ENCODE measurements at places on chromosomes 12 and 14.

GRCh38 chr14:29735459-29735858 lies 192.2 kb downstream of the PRKD1 start:
- DNase-seq = no peak

- DNase-seq = no peak
These were observed 12.5 kb downstream of the VWF start for GRCh38 chr12:6112004-6112403.

DNA sequence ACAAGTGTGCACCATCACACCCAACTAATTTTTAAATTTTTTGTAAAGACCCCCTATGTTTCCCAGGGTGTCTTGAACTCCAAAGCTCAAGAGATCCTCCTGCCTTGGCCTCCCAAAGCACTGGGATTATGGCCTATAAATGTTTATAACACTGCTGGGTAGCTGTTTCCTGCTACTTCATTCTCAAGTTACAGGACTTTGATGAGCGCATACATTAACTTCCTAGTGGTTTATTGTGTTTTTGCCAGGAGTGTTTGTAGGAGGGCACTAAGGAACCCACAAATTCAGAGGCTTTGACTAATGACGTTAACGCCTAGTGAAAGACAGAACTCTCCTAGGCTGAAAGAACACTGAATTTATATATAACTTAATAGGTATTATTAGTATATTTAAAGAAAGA lies 15.2 kb upstream of the NAA30 start:
- DNase-seq = no peak

GRCh38 chr14:53368711-53369201 lies 215.6 kb upstream of the DDHD1 start:
- DNase-seq = no peak

DNA sequence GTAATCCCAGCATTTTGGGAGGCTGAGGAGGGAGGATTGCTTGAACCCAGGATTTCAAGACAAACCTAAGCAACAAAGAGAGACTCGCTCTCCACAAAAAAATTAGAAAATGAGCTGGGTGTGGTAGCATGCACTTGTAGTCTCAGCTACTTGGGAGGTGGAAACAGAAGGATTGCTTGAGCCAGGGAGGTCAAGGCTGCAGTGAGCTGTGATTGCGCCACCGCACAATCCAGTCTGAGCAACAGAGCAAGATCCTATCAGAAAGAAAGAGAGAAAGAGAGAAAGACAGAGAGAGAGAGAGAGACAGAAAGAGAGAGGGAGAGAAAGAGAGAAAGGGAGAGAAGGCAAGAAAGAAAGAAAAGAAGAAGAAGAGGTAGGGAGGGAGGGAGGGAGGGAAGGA lies 37.0 kb downstream of the TDG start:
- DNase-seq = no peak

GRCh38 chr14:100334904-100335303 lies 11.8 kb downstream of the SLC25A47 start:
- no peak for DNase-seq

DNA sequence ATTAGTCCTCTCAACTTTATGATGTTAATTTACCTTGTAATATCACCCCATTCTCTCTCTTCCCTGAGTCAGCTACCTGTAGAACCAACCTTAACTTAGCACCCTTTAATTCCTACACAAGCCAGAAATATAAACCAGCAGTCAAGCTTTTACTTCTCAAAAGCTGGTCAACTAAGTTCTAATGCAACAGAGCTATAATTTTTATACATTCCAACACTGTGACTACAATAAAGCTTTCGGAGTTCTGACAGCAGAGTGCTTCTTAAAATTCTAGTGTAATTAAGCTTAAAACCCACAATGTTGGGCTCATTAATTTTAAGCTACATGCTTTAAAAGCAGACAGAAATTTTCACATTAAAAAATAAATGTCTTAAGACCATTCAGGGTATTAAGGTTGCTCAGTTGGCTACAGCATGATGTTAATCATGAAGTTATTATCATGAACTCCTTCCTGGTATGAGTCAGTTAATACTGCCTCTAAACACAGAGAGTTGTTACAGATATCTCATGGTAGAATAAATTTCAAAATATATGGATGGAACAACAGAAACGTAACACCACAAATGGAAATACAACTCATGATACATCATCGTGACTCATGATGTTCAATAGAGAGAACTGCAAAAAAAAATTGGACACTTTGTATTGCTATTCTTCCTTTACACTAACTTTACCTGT lies 126.7 kb downstream of the EPS8 start:
- DNase-seq = no peak

- DNase-seq = no peak
These were observed 2.4 kb downstream of the SLC35F4 start for GRCh38 chr14:57863471-57863870.

DNA sequence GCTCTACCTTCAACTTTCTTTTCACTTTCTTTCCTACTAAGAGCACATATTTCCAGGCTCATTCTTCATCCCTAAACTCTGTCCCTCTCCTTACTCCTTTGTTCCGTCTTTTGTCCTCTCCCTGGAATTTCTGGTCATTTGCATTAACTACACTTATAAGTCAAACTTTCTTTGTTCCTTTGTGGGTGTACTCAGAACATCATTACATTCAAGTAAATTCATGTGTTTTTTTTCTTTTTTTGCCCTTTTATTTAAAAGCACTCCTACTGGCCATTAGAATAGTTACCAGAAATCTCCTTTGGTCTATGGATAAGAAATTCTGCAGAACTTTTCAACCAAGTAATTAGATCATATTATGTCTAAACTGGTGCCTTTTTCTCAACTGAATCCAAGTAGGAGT lies 802.6 kb downstream of the DIO2 start:
- DNase-seq = no peak

DNA sequence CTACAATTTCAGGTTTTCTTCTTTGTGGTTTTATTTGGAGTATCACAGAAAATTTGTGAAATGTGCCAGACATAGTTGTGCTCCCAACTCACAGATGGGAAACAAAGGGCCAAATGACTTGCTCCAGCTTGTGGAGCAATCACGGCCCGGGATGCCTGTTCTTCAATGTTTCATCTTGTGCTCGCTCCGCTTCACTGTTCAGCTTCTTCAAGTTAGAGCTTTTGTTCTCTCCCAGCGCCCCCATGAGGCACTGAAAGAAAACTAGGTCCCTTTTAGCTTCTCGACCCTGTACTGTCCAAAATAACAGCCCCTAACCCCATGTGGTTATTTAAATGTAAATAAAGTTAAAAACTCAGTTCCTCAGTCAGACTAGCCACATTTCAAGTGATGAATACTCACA lies 187.9 kb upstream of the STXBP6 start:
- no peak for DNase-seq

GRCh38 chr12:93006471-93007208 lies 77.5 kb upstream of the EEA1 start:
- no peak for DNase-seq

DNA sequence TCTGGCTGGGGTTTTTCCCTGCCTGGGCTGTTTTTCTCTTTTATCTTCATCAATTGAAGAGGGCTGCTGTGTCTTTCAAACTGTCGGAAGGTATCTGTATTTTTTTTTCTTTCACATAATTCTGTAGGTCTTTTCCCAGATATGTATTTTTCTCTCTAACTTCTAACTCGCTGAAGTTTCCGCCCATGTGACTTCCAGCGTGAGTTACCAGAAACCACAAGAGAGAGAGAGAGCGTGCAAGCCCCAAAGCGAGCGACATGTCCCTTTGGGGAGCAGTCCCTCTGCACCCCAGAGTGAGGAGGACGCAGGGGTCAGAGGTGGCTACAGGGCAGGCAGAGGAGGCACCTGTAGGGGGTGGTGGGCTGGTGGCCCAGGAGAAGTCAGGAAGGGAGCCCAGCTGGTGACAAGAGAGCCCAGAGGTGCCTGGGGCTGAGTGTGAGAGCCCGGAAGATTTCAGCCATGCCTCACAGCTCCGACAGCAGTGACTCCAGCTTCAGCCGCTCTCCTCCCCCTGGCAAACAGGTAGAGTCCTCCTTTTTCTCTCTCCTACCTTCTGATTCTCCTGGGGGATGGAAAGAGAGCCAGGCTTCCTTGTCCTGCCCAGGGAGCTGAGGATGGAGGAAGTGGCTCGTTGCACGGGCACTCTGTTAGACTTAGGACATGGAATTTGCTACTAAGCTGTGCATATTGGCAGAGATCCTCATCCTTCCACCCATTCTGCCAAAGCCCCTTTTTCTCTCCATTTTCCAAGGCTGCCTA lies at the start of gene BATF:
Gene BATF (plus strand): TSS at position 246 of the 759 bp plus-strand sequence. CDS start 214 bp downstream, at position 460.
- DNase-seq = peak; percentile 49
